ENCODE measurements at places on chromosomes 5 and 9. TPM values are rescaled to one million over a fixed set of nuclear protein-coding genes. Genes with fewer than 3 reads are reported as not detected.

- no peak overlapping the region for H3K4me3 ChIP-seq
- DNase-seq: no peak
- peaks cover 7% of the 10 kb centered on the region for H3K27me3 ChIP-seq
- H3K27ac ChIP-seq: no peak overlapping the region
- no peaks in the 10 kb centered on the region for H3K36me3 ChIP-seq
Measured at GRCh38 chr5:138647261-138647788, 72.1 kb upstream of the HSPA9 start.

The NPR2 gene
- total RNA-seq: 46.2 TPM

DNA sequence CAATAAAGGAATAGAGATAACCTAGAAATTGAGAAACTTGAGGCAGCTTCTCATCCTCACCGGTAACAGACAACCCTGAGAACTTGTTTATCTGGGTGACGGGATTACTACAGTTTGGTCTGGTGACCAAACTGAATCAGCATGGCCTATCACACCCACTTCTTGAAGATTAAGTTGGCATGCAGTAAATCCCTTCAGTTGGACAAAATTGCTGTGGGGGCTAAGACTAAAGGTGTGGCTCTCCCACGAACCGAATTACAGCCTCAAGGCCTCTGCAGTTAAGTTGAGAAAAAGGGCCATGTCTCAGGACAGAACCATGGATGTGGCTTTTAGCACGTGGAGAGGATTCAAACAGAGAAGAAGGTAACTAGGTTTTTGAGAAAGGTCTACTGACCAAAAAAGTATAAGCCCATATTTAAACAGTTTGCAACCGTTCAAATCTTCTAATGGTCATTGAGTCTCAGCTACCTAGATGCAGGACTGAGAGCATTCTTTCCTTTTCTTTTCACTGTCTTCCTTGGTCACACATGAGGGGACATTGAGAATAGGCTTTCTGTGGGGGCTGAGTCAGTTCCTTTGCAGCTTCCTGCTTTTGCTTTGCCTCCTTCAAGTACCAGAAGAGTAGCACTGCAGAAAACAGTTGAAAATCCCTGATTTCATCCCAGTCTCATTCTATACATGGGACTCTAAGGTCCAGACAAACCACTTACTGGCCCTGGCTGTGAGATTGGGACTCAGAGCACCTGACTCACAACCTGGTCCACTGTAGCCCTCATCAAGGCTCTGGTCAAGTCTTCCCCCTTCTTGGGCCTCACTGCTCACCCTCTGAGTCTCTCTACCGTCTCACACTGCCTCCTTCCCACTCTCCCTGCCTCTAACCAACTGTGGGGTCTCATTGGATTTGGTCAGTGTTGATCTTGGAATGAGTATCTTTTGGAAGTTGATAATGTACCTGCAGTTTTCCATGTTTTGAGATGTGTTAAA, 30.9 kb downstream of the PDE6A start:
- peak overlapping the region; percentile 86 for H3K27ac ChIP-seq
- H3K4me1 ChIP-seq: peaks cover 48% of the 10 kb centered on the region
- DNase-seq: no peak

- no peak for DNase-seq
- no peaks in the 10 kb centered on the region for H3K36me3 ChIP-seq
- H3K4me3 ChIP-seq: peak overlapping the region; percentile 9
- peaks cover 20% of the 10 kb centered on the region for H3K27me3 ChIP-seq
Measured at GRCh38 chr5:178115136-178115813, 1.9 kb downstream of the N4BP3 start.

GRCh38 chr5:20974426-20974825, 986.4 kb upstream of the CDH18 start:
- no peak overlapping the region for H3K4me3 ChIP-seq
- DNase-seq: no peak
- H3K36me3 ChIP-seq: no peaks in the 10 kb centered on the region
- H3K27me3 ChIP-seq: peaks cover 7% of the 10 kb centered on the region
- H3K27ac ChIP-seq: no peak overlapping the region

DNA sequence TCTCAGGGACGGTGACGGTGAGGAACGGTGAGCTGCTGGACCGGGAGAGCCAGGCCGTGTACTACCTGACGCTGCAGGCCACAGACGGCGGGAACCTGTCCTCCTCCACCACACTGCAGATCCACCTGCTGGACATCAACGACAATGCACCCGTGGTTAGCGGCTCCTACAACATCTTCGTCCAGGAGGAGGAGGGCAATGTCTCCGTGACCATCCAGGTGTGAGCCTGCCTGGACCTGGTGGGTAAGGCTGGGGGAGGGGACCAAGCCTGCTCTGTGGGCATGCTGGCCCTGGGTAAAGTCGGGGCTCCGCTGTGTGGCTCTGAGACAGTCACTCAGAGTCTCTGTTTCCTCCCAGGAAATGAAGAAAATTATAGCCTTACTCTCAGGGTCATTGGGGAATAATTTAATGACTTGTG, 29.3 kb downstream of the CDHR2 start:
- H3K27me3 ChIP-seq: no peaks in the 10 kb centered on the region
- H3K36me3 ChIP-seq: no peaks in the 10 kb centered on the region
- no peak for DNase-seq
- no peak overlapping the region for H3K27ac ChIP-seq

DNA sequence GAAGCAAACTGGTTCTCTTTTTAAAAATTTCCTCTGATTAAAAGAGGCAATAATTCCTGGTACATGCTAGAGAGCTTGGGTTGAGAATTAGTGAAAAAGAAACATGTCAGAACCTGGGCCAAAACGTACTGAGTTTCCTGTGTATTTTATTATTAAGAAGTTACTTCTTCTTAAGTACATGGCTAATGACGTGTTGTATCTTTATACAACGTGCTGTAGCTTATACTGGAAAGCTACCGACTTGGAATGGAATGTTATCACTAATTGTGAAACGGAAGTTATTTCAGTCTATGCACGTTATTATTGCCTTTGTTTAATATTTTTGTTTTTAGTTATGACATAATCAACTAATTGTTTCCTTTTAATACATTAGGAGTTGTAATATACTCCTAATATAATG, 43.1 kb downstream of the ZNF366 start:
- H3K27me3 ChIP-seq: no peaks in the 10 kb centered on the region
- H3K4me3 ChIP-seq: no peak overlapping the region
- peaks cover 51% of the 10 kb centered on the region for H3K4me1 ChIP-seq
- no peak for DNase-seq

DNA sequence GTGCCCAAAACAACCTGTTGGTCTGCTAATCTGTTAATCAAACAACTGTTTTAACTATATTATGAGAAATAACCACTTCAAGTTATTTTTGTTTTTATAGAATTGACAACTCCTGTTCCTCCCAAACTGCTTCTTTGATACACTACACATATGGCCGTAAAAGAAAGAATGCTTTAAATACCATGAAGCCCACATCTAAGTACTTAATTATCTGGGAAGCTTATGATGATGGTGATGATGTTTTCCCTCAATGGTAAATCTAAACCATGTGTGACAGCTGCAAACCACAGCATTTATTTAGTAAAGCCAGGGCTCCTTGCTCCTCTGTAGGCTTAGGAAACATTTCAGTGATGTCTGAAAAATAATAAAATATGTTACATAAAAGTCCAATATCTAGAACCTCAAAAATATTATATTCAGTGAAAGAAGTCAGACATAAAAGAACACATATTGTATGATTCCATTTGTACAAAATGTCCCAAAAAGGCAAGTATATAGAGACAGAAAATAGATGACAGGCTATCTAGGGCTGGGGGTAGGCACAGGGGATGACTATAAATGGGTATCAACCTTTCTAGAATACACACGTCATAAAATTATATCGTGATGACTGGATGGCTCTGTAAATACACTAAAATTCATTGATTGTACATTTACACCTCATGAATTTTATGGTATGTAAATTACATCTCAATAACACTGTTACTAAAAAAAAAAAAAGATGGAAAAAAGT, 154.1 kb downstream of the EFNA5 start:
- DNase-seq: no peak
- no peaks in the 10 kb centered on the region for H3K27me3 ChIP-seq
- no peak overlapping the region for H3K4me3 ChIP-seq
- no peaks in the 10 kb centered on the region for H3K36me3 ChIP-seq
- no peak overlapping the region for H3K27ac ChIP-seq

The CFAP157 gene
- not detected for total RNA-seq

GRCh38 chr5:110757118-110757729, 18.4 kb downstream of the SLC25A46 start:
- H3K27ac ChIP-seq: peak overlapping the region; percentile 73
- peaks cover 7% of the 10 kb centered on the region for H3K36me3 ChIP-seq
- no peak for DNase-seq
- peaks cover 4% of the 10 kb centered on the region for H3K4me1 ChIP-seq
- no peaks in the 10 kb centered on the region for H3K27me3 ChIP-seq

DNA sequence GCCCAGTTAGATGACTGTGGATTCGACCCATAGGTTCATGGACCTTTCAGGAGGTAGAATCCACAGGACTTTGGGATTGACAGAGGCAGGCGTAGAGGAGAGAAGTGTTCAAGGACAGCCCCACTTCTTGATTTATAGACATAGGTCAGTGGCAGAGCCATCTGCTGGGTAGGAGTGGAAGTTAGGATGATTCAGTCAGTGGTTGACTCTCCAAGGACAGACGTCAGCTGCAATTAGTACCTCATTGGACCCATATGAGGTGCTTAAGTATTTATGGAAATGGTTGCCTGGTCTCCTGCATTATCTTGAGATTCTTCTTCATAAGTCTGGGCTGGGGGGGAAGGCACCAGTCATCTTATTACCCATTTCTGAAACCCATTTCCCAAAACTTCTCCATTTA, 70.9 kb downstream of the SH3RF2 start:
- no peak overlapping the region for H3K27ac ChIP-seq
- no peak for DNase-seq
- peaks cover 2% of the 10 kb centered on the region for H3K36me3 ChIP-seq
- no peaks in the 10 kb centered on the region for H3K27me3 ChIP-seq
- H3K4me1 ChIP-seq: peaks cover 14% of the 10 kb centered on the region
- H3K4me3 ChIP-seq: no peak overlapping the region

GRCh38 chr9:94952565-94953373, 226.3 kb downstream of the AOPEP start:
- no peak for DNase-seq
- H3K4me1 ChIP-seq: peaks cover 61% of the 10 kb centered on the region
- peak overlapping the region; percentile 78 for H3K27ac ChIP-seq
- H3K27me3 ChIP-seq: no peaks in the 10 kb centered on the region
- peaks cover 21% of the 10 kb centered on the region for H3K36me3 ChIP-seq
- H3K4me3 ChIP-seq: peak overlapping the region; percentile 23

DNA sequence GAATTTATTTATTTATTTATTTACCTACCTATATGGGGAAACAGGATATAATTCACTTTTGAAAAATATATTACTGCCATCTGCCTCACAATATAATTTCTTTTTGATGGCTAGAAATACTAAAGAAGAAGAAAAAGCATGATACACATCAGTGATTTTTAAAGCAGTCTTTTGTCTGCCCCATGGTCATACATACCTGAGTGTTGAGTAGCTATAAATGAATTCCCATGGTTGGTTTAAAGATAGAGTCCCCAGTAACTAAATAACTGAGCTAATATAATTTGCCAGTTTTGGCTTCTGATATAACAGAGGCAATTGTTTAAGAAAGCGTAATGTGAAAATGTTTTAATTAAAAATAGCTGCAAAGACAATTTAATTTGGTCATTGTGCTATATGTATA, 447.8 kb downstream of the PDE4D start:
- H3K27me3 ChIP-seq: no peaks in the 10 kb centered on the region
- no peaks in the 10 kb centered on the region for H3K4me1 ChIP-seq
- DNase-seq: no peak
- H3K4me3 ChIP-seq: no peak overlapping the region
- no peak overlapping the region for H3K27ac ChIP-seq

DNA sequence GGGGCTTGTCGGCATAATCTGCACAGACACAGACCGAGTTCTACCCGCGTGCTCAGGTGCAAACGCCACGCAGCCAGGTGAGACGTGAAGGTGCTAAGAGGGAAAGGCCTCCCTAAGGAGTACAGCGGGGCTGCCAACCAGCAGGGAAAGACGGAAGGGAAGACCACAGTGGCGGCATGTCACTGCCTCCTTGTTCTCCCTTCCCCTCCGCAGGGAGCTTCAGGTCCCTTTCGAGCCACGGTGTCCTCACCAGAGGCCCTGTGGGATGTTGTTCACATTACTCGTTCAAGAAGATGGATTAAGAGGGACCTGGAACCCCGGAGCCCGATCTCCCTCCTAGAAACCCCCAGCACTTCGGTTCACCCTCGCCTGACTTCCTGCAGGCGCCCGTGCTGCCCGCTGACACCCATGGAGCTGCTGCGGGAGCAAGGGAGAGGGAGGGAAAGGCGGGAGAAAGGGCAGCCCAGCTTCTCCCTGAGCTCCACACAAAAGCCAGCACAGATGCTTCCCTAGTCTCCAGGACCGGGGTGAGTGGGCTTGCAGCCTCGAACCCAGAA, 686 bp downstream of the BRD9 start:
- peaks cover 29% of the 10 kb centered on the region for H3K4me1 ChIP-seq
- H3K4me3 ChIP-seq: peak overlapping the region; percentile 94
- peak; percentile 78 for DNase-seq
- peaks cover 12% of the 10 kb centered on the region for H3K36me3 ChIP-seq

The UNC5A gene
- total RNA-seq: 0.15 TPM

- H3K4me3 ChIP-seq: no peak overlapping the region
- no peak for DNase-seq
- H3K36me3 ChIP-seq: no peaks in the 10 kb centered on the region
- H3K27ac ChIP-seq: no peak overlapping the region
- H3K27me3 ChIP-seq: no peaks in the 10 kb centered on the region
Measured at GRCh38 chr5:67082941-67083340, 113.7 kb downstream of the CD180 start.

The NUTM2G gene
- total RNA-seq: 0.15 TPM

DNA sequence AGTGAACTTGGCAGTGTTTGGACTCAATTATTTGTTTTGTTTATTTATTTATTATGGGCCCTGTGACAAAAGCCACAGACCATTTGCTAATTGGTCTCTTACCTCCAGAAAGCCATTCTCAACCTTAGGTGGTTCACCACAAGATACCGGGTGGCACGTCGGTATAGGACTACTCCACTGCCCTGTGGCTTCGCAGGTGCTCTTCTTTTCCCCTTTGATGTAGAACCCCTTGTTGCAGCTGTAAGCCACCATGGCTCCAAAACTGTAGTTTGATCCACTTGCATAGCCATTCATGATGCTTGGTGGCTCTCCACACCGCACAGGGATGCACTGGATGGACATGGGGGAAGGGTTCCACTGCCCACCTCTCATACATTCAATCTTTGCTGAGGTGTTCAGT, 73.3 kb upstream of the TXNDC8 start:
- no peak overlapping the region for H3K27ac ChIP-seq
- H3K27me3 ChIP-seq: peaks cover 3% of the 10 kb centered on the region
- DNase-seq: no peak

GRCh38 chr9:97514531-97514930, 13.1 kb downstream of the TMOD1 start:
- H3K36me3 ChIP-seq: peaks cover 5% of the 10 kb centered on the region
- peaks cover 3% of the 10 kb centered on the region for H3K4me1 ChIP-seq
- H3K4me3 ChIP-seq: no peak overlapping the region
- H3K27me3 ChIP-seq: peaks cover 55% of the 10 kb centered on the region

GRCh38 chr9:87515588-87516221, 18.0 kb downstream of the DAPK1 start:
- no peak overlapping the region for H3K4me3 ChIP-seq
- peaks cover 20% of the 10 kb centered on the region for H3K36me3 ChIP-seq
- H3K27me3 ChIP-seq: no peaks in the 10 kb centered on the region
- H3K4me1 ChIP-seq: peaks cover 53% of the 10 kb centered on the region
- DNase-seq: no peak

All from chondrocyte (in vitro differentiated cells).